NCI-H2107 (cell line): ENCODE measurements at places on chromosomes 16 and 17.

DNA sequence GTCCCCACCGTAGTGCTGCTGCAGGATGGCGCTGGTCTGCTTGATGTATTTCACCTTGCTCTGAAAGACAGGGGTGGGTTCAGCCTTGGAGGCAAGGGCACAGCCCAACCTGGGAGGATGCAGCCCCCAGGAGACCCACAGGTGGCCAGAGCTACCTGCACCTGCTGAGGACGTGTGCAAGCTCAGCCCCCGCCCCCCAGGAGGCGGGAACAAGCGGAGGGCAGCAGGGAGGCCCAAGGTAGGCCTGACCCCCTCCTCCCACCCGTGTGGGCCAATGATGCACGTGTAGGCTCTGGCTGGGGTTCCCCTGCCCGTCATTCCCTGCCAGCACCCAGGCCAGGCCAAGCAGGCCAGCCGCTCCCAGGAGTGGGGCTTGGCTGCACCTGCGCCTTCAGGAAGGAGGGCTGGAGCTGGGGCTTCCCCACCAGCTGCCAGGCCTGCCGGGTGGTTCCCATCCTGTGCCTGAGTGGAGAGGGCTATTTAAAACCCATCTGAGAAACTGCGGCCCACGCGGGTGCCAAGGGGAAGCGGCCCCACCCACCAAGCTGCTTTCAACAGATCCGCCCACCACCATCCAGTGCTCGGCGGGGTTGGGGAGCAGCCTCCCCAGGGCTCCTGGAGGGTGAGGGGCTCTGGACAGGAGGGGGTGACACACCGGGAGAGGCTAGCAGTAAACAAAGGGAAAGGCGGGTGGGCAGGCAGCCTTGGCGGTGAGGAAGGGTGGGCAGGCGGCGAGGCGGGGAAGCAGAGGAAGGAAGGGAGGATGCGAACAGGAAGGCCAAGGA, 3.8 kb downstream of the NTHL1 start:
- DNase-seq = peak; percentile 82

GRCh38 chr17:65600518-65600917, 39.1 kb upstream of the AXIN2 start:
- DNase-seq = no peak

GRCh38 chr17:10099051-10099571, 99.3 kb downstream of the GAS7 start:
- no peak for DNase-seq

- no peak for DNase-seq
Observed at GRCh38 chr17:19928299-19928698, 49.3 kb downstream of the AKAP10 start.

DNA sequence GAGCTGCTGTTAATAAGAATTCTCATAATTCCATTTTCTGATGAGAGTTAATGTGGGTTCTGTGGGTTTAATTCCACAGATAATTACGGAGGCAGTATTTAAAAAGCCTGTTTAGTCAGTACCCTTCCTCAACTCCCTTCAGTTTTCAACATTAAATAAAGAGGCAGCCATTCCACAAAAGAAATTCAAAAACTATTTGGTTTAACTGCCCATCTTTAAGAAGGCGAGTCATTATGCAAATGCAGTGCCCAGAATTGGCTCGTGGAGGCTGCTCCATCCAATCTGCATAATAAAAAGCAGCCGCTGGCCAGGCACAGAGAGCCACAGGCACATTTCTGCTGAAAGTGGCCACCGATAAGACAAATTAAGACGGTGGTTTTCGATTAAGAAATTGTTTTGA, 194.4 kb upstream of the TOX3 start:
- no peak for DNase-seq

GRCh38 chr17:78278139-78278741, 46.8 kb downstream of the TMEM235 start:
- no peak for DNase-seq

DNA sequence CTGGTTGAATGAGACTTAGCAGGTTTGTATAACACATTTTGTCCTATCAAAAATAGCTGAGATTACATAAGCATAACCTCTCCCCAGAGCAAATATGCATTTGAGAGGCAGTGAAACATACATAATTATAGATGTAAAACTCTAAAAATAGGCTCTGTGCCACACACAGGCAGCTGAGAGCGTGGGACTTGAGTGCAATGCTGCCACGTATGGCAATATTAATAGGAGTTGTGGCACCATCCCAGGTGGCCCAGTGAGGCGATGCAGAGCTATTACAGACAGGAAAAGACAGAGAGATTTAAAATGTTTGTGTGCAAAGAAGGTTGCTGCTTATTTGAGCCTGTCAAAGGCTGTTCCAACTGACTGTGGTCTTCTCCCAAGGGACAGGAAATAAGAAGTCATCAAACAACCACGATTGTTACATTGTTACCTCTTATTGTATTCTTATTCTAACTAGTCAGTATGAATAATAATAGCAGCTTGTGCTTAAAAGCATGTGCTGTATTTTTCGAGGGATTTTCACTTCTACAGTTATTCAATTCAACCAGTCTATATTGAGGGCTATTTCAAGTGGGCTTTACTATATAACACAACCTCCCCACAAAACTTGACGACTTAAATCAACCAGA, 116.5 kb downstream of the SALL1 start:
- no peak for DNase-seq

DNA sequence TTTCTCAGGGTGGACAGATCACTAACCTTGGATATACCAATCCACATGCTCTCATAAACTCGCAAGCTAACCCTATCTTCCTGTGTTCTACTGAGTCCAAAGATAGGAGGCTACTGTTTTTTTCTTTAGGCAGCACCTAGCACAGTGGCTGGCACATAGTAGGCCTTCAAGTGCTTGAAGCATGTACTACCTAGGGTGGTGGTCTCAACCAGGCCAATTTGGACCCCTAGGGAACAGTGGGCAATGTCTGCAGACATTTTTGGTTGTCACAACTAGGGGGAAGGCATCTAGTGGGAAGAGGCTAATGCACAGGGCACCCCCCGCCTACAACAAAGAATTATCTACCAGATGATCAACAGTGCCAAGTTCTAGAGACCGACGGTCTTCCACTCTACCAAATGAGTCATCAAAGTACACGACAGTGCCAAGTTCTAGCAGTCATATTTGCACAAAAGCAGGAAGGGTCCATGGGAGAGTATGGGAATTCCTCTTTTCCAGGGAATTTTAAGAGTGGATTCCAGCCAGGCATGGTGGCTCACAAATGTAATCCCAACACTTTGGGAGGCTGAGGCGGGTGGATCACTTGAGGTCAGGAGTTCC, 390.3 kb downstream of the SLC39A11 start:
- DNase-seq = no peak

- DNase-seq = no peak
Observed at GRCh38 chr16:79437764-79438751, 162.5 kb downstream of the MAF start.

- no peak for DNase-seq
Observed at GRCh38 chr17:44355642-44356099, 8.0 kb downstream of the FAM171A2 start.

DNA sequence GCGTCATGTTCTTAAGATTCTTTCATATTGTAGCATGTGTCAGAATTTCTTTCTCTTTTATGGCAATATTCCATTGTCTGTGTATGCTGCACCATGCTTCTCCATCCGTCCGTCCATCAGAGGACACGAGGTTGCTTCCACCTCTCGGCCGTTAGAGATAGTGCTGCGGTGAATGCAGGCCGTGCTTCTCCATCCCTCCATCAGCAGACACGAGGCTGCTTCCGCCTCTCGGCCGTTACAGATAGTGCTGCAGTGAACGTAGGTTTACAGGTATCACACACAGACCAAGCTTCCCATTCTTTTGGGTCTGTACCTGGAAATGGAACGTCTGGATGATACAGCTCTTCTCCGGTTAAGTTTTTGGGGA, 113.5 kb downstream of the CMIP start:
- no peak for DNase-seq

DNA sequence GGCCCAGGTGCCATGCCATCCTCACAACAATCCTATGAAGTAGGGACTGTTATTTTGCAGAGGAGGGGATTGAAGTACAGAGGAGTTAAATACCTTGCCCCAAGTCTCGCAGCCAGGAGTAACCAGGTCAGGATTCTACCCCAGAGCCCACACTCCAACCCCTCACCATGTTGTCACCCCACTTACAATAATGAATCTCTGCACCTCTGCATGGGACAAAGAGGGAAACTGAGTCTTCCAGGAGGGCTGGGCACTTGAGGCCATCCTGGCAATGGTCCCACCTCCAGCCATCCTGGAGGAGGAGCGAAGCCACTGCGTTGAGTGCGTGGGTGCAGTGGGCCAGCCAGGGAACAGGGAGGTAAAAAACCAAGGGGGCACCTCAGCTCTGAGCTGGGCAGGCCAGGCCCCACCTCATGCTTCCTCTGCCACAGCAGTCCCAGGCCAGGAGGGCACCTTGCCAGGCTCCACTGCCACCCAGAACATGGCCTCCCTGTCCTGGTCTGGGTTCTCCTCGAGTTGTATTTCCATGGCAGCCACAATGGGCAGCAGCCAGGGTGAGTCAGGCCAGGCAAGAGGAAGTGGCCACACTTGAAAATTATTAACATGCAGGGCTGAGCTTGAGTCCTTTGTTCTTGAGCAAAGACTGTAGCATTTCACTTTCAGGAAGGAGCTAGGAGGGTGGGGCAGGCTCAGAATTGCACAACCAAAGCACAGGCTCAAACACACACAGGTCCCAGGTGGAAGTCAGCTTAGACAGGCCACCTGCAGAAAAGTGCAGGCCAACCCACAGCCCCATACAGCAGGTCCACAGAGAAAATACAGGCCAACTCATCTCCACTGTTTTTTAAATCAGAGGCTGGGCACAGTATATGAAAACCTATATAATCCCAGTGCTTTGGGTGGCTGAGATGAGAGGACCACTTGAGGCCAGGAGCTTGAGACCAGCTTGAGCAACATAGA, 52.1 kb downstream of the CUEDC1 start:
- peak; percentile 58 for DNase-seq

- DNase-seq = peak; percentile 71
Observed at GRCh38 chr17:39863918-39864746, at the start of gene IKZF3. Gene IKZF3 (minus strand): TSS chr17:39864312. CDS start chr17:39864126, 186 bp downstream.

DNA sequence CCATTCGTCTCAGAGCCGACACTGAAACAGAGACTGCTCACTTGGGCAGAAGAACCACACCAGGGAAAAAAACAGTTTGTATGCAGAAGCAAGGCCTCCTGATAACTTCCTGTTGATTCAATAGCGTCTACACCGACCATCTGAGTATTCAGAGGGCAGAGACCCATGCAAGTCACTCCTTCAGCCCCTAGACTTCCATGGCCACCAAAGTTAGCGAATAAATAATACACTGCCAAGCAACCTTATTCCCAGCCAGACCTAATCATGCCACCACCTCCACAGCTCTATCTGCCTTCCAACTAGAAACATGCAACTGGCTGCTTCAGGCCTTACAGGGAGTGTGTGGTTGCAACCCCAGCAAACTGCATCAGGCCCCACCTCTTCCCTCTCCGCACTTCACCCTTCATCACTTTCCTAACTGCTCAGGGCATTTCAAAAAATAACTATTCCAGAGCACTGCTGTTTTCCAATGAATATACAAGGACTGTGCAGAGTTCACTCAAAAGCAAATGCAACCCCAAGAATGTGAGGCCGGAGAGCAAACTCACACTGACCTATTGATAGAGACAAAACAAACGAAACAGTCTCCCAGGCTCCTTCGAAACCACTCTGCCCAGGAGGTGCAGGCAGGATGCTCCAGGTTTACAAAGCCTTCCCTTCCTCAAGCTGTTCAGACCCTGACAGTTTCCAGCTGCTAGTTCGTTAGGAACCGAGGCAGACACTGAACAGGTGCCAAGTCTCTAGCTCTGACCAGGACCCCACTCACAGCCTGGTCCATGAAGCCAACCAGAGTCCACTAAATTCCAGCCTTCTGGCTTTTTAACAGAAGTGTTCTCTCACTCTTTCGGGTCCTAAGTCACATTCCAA, 3.6 kb downstream of the USP7 start:
- no peak for DNase-seq
